ENCODE measurements at places on chromosomes 3 and 15. TPM values are rescaled to one million over a fixed set of nuclear protein-coding genes. Genes with fewer than 3 reads are reported as not detected.
A peak's percentile ranks its signal among the peaks of the same experiment; 100 is the strongest.

GRCh38 chr3:171000281-171000680, 26.2 kb downstream of the SLC2A2 start:
- no peaks in the 10 kb centered on the region for H3K27me3 ChIP-seq
- DNase-seq = no peak
- H3K4me3 ChIP-seq = no peak overlapping the region
- no peaks in the 10 kb centered on the region for H3K36me3 ChIP-seq
- H3K27ac ChIP-seq = no peak overlapping the region
- H3K4me1 ChIP-seq = no peaks in the 10 kb centered on the region

DNA sequence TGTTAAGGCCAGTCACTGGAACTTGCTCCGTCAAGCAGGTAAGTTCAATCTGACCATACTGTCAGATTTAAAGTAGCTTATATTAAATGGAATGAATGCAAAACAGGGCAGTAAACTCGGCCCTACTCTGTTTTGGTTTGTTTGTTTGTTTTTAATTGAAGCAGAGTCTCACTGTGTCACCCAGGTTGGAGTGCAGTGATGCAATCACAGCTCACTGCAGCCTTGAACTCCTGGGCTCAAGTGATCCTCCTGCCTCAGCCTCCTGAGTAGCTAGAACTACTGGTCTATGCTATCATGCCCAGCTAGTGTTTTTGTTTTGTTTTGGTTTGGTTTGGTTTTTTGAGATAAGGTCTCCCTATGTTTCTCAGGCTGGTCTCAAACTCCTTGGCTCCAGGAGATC, 305.0 kb downstream of the FEZF2 start:
- no peaks in the 10 kb centered on the region for H3K4me1 ChIP-seq
- H3K36me3 ChIP-seq = no peaks in the 10 kb centered on the region
- H3K4me3 ChIP-seq = no peak overlapping the region
- H3K27ac ChIP-seq = no peak overlapping the region
- no peak for DNase-seq
- H3K27me3 ChIP-seq = no peaks in the 10 kb centered on the region

DNA sequence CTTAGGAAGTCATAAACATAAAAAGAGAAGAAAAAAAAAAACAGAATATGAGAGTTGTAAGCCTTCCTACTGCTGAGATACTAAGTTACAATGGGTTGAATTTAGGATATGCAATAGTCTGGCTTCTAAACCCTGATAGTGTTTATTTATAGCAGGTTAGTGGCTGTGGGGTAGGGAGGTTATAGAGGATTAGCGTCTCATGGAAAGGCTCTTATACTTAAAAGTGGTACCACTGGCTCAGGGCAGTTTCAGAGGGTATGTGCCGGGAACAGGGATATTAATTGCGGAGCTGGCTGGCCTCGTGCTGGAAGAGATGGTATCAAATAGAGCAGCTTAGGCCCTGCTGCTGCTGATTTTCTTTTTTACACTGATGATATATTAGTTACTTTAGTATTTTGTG, 60.8 kb downstream of the PFN2 start:
- DNase-seq = no peak
- no peaks in the 10 kb centered on the region for H3K27me3 ChIP-seq
- H3K4me3 ChIP-seq = no peak overlapping the region
- H3K27ac ChIP-seq = no peak overlapping the region
- H3K4me1 ChIP-seq = no peaks in the 10 kb centered on the region

ZMYND10 gene
- 0.97 TPM for total RNA-seq

THBS1 gene
- total RNA-seq = 6.6 TPM

SLC28A1 gene
- not detected for total RNA-seq

- no peak overlapping the region for H3K27ac ChIP-seq
- no peaks in the 10 kb centered on the region for H3K27me3 ChIP-seq
- DNase-seq = no peak
These were observed 2.0 kb downstream of the GP5 start for GRCh38 chr3:194396859-194397756.

DNA sequence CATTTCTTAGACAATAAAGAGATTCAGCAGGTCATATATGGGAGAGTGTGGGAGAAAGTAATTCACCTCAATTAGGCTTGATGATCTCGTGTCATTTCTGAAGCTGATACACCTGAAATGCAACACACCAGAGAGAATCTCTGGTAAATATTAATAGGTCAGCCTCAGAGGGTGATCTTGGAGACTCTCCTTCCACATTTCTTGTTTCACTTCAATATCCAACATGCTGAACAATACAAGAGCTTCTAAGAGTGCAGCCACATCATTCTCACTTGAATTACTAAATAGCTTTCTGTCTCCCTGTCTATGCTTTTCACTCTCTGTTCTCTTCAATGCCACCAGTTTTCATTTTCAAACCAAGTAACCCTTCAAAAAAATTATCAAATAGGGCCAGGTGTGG, 71.1 kb upstream of the GK5 start:
- no peak for DNase-seq
- H3K4me1 ChIP-seq = no peaks in the 10 kb centered on the region
- H3K4me3 ChIP-seq = no peak overlapping the region
- no peak overlapping the region for H3K27ac ChIP-seq

DNA sequence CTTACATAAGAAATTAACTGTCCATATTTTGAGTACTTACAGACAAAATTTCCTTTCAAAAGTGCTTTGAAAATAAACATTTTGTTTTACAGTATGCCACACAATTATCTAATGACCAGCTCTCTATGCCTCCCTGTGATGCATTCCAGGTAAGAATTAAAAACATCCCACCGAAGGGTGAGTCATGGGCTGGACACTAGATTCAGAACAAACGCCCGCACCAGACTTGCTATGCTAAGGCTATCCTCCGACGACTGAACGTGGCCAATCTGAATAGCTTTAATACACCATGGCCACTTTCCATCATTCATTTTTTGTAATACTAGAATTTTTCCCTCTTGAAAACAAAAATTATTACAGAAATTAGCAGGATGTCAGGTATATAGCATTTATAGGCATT, 139.8 kb upstream of the TNIK start:
- no peak for DNase-seq
- H3K27ac ChIP-seq = no peak overlapping the region
- H3K36me3 ChIP-seq = no peaks in the 10 kb centered on the region
- no peaks in the 10 kb centered on the region for H3K4me1 ChIP-seq

PPP1R2 gene
- 106 TPM for total RNA-seq

- no peaks in the 10 kb centered on the region for H3K4me1 ChIP-seq
- no peak overlapping the region for H3K4me3 ChIP-seq
- DNase-seq = no peak
- no peaks in the 10 kb centered on the region for H3K27me3 ChIP-seq
- no peaks in the 10 kb centered on the region for H3K36me3 ChIP-seq
These were observed 51.7 kb upstream of the AMOTL2 start for GRCh38 chr3:134425943-134426342.

OSTN gene
- not detected for total RNA-seq

DNA sequence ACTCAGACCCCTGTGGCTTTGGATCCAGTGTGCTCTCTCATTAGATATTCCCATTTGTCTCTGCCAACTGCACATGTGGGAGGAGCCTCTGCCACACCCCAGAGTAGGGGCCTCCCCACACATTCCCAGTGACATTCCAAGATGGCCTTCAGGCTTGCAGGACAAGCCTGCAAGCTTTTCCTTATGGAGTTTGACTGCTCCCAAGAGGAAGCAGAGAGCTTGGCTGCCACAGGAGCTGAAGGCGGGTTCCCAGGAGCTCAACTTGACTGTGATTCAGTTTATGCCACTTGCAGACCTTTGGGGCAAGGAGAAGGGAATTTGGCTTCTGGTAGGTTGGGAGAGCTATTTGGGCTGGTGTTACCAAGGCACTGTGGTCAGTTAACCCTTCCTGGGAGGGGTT, 22.5 kb upstream of the EPHB1 start:
- H3K4me1 ChIP-seq = no peaks in the 10 kb centered on the region
- H3K27me3 ChIP-seq = no peaks in the 10 kb centered on the region
- DNase-seq = no peak

C3orf62 gene
- 6.1 TPM for total RNA-seq

DNA sequence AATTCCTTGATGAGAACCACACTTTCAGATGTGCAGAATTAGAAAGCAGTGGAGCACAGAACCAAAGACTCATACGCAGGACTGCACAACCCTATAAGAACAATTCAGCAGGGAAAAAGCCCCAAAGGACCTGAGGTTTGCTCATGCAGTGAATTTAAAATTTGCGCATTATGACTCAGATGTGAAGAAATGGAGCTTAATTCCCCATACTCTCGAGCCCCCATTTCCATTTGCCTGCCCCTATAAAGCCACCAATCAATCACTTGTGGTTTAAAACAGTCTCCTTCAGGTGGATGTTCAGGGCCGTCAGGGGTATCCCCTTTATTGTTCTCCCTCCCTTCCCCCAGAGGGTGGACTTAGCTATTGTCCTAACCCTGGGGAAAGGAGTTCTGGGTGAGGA, 221.2 kb downstream of the IGSF11 start:
- no peak overlapping the region for H3K4me3 ChIP-seq
- H3K36me3 ChIP-seq = no peaks in the 10 kb centered on the region
- H3K4me1 ChIP-seq = no peaks in the 10 kb centered on the region
- H3K27ac ChIP-seq = no peak overlapping the region
- no peak for DNase-seq

GRCh38 chr3:160641665-160642309, 35.2 kb upstream of the ARL14 start:
- DNase-seq = no peak
- H3K36me3 ChIP-seq = no peaks in the 10 kb centered on the region
- H3K4me3 ChIP-seq = no peak overlapping the region
- H3K27ac ChIP-seq = no peak overlapping the region

GRCh38 chr3:64187065-64187959, 38.0 kb downstream of the PRICKLE2 start:
- no peak overlapping the region for H3K4me3 ChIP-seq
- no peak for DNase-seq
- no peaks in the 10 kb centered on the region for H3K4me1 ChIP-seq
- no peaks in the 10 kb centered on the region for H3K36me3 ChIP-seq
- no peak overlapping the region for H3K27ac ChIP-seq
- no peaks in the 10 kb centered on the region for H3K27me3 ChIP-seq

C3orf49 gene
- total RNA-seq = not detected

PIF1 gene
- 14.6 TPM for total RNA-seq

DNA sequence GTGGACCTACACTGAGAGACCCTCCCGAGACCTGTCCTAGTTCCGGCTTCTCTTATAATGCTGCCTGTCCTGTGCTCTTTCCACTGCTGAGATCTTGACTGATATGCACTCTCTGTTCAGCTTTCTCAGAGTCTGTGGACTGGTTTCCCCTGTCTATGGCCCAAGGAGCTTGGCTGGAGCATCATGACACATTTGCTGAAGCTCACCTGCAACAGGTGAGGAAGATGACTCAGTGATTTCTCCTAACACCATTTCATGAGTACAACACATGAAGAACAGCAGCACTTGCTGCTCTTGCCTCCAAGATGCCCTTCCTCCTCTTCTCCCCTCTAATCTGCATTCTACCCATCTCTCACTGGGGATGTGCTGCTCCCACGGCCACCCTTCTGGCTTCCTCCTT, 92.1 kb downstream of the DUT start:
- no peak for DNase-seq
- no peak overlapping the region for H3K4me3 ChIP-seq
- no peak overlapping the region for H3K27ac ChIP-seq
- peaks cover 5% of the 10 kb centered on the region for H3K27me3 ChIP-seq
- no peaks in the 10 kb centered on the region for H3K4me1 ChIP-seq

GOLGA6L10 gene
- total RNA-seq = 0.96 TPM

- H3K27ac ChIP-seq = peak overlapping the region; percentile 82
- peaks cover 78% of the 10 kb centered on the region for H3K4me1 ChIP-seq
- peak overlapping the region; percentile 95 for H3K4me3 ChIP-seq
- H3K27me3 ChIP-seq = no peaks in the 10 kb centered on the region
- DNase-seq = no peak
These were observed 520.4 kb downstream of the FOXP1 start for GRCh38 chr3:71062952-71063772.

- H3K4me1 ChIP-seq = no peaks in the 10 kb centered on the region
- H3K4me3 ChIP-seq = no peak overlapping the region
- no peak overlapping the region for H3K27ac ChIP-seq
- H3K36me3 ChIP-seq = no peaks in the 10 kb centered on the region
These were observed 138.4 kb downstream of the LEKR1 start for GRCh38 chr3:156964577-156964976.

DNA sequence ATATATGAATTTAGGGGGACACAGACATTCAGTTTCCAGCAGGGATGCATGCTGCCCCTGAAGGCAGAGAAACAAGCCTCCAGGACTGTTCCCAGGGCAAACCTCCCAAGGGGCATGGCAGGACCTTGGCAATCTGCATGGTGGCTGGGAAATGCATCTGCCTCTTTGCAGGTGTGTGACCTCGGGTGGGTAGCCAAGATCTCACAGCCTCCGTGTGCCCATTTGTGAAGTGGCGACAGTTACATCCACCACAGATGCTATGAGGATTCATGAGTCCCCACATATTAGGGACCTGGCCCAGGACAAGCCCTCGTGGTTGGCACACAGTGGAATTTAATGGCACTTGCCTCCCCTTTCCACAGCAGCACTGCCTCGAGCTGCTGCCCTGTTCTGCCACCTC, 29.9 kb downstream of the SLC28A1 start:
- DNase-seq = no peak
- H3K27me3 ChIP-seq = no peaks in the 10 kb centered on the region
- H3K36me3 ChIP-seq = no peaks in the 10 kb centered on the region
- peak overlapping the region; percentile 62 for H3K27ac ChIP-seq

GRCh38 chr15:94674296-94674695, 442.9 kb downstream of the MCTP2 start:
- H3K4me3 ChIP-seq = no peak overlapping the region
- no peaks in the 10 kb centered on the region for H3K27me3 ChIP-seq
- no peak for DNase-seq
- no peaks in the 10 kb centered on the region for H3K4me1 ChIP-seq

- DNase-seq = no peak
- no peaks in the 10 kb centered on the region for H3K27me3 ChIP-seq
- H3K36me3 ChIP-seq = no peaks in the 10 kb centered on the region
- H3K27ac ChIP-seq = no peak overlapping the region
- no peak overlapping the region for H3K4me3 ChIP-seq
- no peaks in the 10 kb centered on the region for H3K4me1 ChIP-seq
These were observed 495.5 kb downstream of the NLGN1 start for GRCh38 chr3:173893066-173893465.

- no peaks in the 10 kb centered on the region for H3K36me3 ChIP-seq
- H3K27me3 ChIP-seq = no peaks in the 10 kb centered on the region
- DNase-seq = no peak
- H3K27ac ChIP-seq = no peak overlapping the region
- H3K4me3 ChIP-seq = no peak overlapping the region
These were observed 609.9 kb downstream of the FHIT start for GRCh38 chr3:60641354-60641753.

GRCh38 chr15:87962428-87962827, 294.1 kb downstream of the NTRK3 start:
- no peak overlapping the region for H3K4me3 ChIP-seq
- no peaks in the 10 kb centered on the region for H3K4me1 ChIP-seq
- H3K27ac ChIP-seq = no peak overlapping the region
- H3K36me3 ChIP-seq = no peaks in the 10 kb centered on the region

GRCh38 chr3:154660811-154661210, 230.8 kb upstream of the GPR149 start:
- no peaks in the 10 kb centered on the region for H3K4me1 ChIP-seq
- H3K27me3 ChIP-seq = no peaks in the 10 kb centered on the region
- no peak overlapping the region for H3K4me3 ChIP-seq
- H3K27ac ChIP-seq = no peak overlapping the region
- H3K36me3 ChIP-seq = no peaks in the 10 kb centered on the region
- no peak for DNase-seq

CELSR3 gene
- total RNA-seq = 19.3 TPM

TRIM71 gene
- total RNA-seq = 0.02 TPM
